Endothelial cell of coronary artery (primary cell): ENCODE measurements at places on chromosomes 2 and 18. TPM values are rescaled to one million over a fixed set of nuclear protein-coding genes. Genes with fewer than 3 reads are reported as not detected.

CDCA7 gene
- 5.7 and 7.1 TPM in 2 replicates for total RNA-seq

DSG4 gene
- total RNA-seq, result not detected in 2 replicates

EMILIN1 gene
- total RNA-seq, result 0.90 and 11.1 TPM in 2 replicates

RAB10 gene
- total RNA-seq, result 112 and 141 TPM in 2 replicates

CNRIP1 gene
- 29.9 and 43.5 TPM in 2 replicates for total RNA-seq

CDH2 gene
- 60.9 and 137 TPM in 2 replicates for total RNA-seq

EGR4 gene
- not detected in 2 replicates for total RNA-seq

SLC9A4 gene
- total RNA-seq, result not detected in 2 replicates

PROKR1 gene
- not detected in 2 replicates for total RNA-seq

FBXO15 gene
- 0.09 and 0.38 TPM in 2 replicates for total RNA-seq

MC2R gene
- not detected in 2 replicates for total RNA-seq

TMEM163 gene
- 2.3 and 6.6 TPM in 2 replicates for total RNA-seq

RGPD3 gene
- 0.09 and 0.19 TPM in 2 replicates for total RNA-seq

SMYD1 gene
- total RNA-seq, result not detected in 2 replicates

TRIM43 gene
- total RNA-seq, result not detected in 2 replicates

STEAP3 gene
- 2.4 and 13.3 TPM in 2 replicates for total RNA-seq

ROCK2 gene
- 40.4 and 43.2 TPM in 2 replicates for total RNA-seq
